ENCODE measurements at places on chromosomes 11 and 22.
A peak's percentile ranks its signal among the peaks of the same experiment; 100 is the strongest.

GRCh38 chr22:22604326-22605073 is 39.9 kb upstream of the GGTLC2 start:
- no peak for DNase-seq

GRCh38 chr11:75474878-75475766 is 42.1 kb upstream of the KLHL35 start:
- peak; percentile 66 for DNase-seq

- DNase-seq: no peak
Measured at GRCh38 chr22:23255506-23256170, 75.3 kb downstream of the BCR start.

DNA sequence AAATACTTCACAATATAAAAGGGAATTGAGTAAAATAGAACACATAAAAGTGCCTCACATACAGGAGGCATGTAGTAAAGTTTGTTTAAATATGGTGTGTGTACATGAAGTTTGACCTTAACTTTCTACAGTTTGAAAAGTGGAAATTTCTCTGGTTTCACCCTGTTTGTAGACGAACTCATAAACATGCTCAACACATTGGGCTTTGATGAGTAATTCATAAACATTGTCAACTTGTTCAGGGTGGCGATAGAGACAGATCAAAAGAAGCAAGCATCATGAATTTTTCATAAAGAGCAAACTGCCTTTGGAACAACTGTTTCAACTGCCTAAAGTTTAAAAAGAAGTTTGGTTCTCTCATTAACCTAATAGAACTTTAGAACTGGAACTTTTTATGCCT is 9.1 kb downstream of the SLN start:
- no peak for DNase-seq

- DNase-seq: peak; percentile 95
Measured at GRCh38 chr11:58578136-58578634, 678 bp upstream of the ZFP91 start.
